Heart right ventricle (tissue), 16 donors: ENCODE measurements at places on chromosomes 7 and 10. TPM values are rescaled to one million over a fixed set of nuclear protein-coding genes. Genes with fewer than 3 reads are reported as not detected.

The LFNG gene
- total RNA-seq: 6.8 TPM

The COBL gene
- total RNA-seq: 109 TPM

The ODAD2 gene
- total RNA-seq: 0.41 TPM

The NPC1L1 gene
- total RNA-seq: 0.29 TPM

The MACROH2A2 gene
- total RNA-seq: 11.9 TPM

The GSTO2 gene
- total RNA-seq: 0.70 TPM

The LRRC18 gene
- not detected for total RNA-seq

The GPER1 gene
- 1.1 TPM for total RNA-seq

The PRKG1 gene
- total RNA-seq: 34.9 TPM

The FGFR2 gene
- 0.70 TPM for total RNA-seq

The WEE2 gene
- total RNA-seq: 0.12 TPM

The FFAR4 gene
- 0.31 TPM for total RNA-seq

The OR2A1 gene
- total RNA-seq: not detected

The CD36 gene
- 925 TPM for total RNA-seq

DNA sequence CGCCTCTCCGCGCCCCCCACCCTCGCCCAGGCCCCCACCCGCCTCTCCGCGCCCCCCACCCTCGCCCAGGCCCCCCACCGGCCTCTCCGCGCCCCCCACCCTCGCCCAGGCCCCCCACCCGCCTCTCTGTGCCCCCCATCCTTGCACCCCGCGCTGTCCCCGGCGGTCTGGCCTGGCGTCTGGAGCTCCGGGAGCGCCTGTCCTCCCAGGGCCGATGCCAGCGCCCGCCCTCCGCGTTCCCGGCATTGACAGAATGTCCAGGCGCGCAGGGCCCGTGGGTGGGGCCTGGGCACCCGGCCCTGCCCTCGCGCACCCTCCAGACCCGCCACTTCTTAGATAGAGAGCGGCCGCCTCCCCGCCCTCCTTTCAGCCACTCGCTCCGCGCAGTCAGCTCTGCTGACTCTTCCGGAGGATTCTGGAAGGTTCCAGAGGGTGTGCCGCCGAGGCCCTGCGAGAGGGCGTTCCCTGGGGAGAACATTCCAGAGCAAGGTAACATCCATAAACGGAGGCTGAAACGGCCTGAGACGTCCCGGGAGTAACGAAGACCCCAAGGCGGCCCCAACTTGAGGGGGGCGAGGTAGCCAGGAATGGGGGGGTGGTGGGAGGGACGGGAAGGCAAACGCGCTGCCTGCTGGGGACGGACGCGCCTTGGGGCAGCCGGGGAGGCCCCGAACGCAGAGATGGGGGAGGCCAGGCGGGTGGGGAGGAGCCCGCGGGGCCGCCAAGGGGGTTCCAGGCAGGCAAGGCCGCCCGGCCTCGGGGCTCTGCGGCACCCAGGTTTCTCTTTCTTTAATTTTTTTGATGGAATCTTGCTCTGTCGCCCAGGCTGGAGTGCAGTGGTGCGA lies 117.8 kb downstream of the DYNC2I1 start:
- DNase-seq: no peak

DNA sequence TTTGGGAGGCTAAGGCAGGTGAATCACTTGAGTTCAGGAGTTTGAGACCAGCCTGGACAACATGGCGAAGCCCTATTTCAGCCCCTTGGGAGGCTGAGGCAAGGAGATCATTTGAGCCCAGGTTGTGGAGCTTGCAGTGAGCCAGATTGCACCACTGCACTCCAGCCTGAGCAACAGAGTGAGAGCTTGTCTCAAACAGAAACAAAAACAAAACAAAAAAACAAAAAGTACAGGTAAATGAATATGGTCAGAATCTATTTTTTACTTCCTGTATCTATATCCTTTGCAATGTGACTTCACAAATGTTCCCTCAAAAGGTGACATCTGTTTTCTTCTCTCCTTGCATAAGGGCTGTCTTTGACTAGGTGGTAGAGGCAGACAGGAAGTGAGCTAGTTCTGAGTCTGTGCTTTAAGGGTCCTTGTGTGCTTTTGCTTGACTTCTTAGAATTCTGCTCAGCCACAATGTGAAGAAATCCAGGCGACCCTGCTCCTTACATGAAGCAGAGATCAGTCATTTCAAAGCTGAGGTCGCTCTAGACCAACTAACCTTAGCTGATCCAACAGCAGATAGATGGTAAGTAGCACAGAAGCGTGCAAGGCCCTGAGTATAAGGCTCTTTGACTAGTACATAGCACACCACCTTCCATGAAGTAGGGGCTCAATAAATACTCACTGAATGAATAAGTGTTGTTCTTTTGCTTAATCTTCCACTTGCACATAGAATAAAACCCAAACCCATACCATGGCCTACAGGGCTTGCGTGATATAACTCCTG lies 423.2 kb upstream of the PCDH15 start:
- no peak for DNase-seq

- DNase-seq: no peak
These were observed 59.9 kb upstream of the GLCCI1 start for GRCh38 chr7:7908622-7909145.

- DNase-seq: no peak
These were observed 4.5 kb downstream of the DEPP1 start for GRCh38 chr10:44974082-44974627.

DNA sequence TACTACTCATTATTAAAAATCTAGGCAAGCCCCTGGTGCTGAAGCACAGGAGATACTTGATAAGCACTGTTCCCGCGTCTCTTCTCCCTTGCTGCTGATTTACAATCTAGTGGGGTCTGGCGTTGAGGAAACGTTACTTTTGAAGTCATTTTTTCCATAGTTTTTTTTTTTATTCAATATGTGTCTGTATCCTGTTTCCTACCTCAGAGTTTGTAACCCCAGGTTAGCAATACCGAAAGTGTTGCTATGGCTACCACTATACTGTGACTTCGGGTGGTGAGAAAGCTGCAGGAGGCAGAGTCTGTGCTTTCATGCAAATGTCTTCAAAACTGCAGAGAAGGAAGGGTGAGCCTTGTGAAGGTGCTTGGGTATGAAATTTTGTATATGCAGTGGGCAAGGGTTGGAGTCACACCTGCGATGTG lies 458.8 kb upstream of the GHITM start:
- DNase-seq: no peak

DNA sequence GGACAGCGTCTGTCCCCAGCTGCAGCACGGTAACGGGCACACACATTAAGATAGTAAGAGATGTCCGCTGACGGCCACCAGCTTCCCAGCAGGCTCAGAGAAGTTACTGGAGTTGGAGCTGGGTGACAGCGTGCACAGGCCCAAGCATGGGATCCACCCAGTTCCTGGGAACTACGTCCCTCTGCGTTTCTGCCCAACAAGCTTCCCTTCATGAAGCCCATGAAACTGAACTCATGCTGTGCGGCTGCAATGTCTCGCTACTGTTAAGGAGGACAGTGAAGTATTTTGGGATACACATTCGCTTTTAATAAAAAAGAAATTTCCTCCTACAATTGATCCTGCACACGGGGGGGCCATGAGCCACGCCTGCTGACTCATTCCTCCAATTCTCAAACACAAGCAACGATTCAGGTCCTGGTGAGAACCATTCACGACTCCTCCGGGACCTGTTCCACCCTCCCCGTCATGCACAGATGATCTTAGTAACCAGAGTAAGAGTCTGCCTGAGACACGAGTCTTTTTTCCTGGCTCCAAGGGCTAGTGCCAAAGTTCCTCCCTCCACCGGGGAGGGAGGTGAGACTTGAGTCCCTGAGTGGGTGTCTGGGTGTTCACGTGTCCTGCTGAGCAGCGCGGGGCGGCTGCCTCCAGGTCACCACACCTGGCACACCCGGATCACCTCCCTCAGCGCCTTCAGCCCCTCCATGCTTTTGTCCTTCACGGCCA lies 2.6 kb downstream of the PSMG3 start:
- DNase-seq: no peak

GRCh38 chr7:140923358-140924006 lies 1.2 kb downstream of the BRAF start:
- peak; percentile 41 for DNase-seq

- DNase-seq: no peak
These were observed 23.2 kb upstream of the SEMA3E start for GRCh38 chr7:83672157-83672556.

DNA sequence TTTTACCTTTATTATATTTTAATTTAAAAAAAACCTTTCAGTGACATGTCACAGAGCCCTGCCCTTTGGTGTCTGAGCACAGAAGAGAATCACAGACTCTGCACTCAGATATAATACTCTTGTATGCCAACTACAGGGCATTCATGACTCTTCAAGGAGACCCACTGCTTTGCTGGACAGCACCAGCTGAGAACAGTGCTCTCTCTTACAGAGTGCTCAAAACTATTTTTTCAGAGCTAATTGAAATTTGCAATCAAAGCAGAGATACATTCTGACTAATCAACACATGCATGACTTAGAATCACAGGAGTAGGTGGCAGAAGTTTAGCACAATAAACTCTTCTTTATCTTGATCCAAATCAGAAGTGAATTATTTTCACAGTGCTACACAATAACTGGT lies 99.1 kb downstream of the OSBPL3 start:
- no peak for DNase-seq

GRCh38 chr10:114334301-114334700 lies 70.0 kb downstream of the AFAP1L2 start:
- no peak for DNase-seq

- no peak for DNase-seq
These were observed 1196.9 kb downstream of the SORCS3 start for GRCh38 chr10:105837951-105838350.

- no peak for DNase-seq
These were observed 70.2 kb upstream of the PPP2R2D start for GRCh38 chr10:131830446-131831130.

GRCh38 chr7:41977151-41977651 lies 259.8 kb downstream of the GLI3 start:
- no peak for DNase-seq

DNA sequence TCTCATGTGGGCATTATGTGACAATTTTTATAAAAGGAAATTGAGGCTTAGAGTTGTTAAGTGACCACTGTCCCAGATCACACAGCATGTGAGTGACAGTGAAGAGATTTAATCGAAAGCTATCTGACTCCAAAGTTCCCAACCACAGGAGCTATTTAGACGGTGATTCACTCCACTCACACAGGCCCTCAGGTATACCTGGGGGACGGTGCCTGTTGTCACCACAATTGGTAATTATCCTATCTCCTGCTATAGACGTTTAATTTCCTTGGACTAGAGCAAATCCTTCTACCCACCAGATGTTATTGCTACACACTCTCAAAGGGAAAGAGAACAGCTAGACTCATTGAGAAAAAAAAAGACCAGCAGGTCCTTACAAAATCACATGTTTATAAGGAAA lies 145.5 kb downstream of the KLF6 start:
- no peak for DNase-seq

- no peak for DNase-seq
These were observed 5.9 kb downstream of the BNIP3 start for GRCh38 chr10:131975796-131976195.

GRCh38 chr7:111223802-111224253 lies 132.9 kb downstream of the LRRN3 start:
- DNase-seq: no peak

DNA sequence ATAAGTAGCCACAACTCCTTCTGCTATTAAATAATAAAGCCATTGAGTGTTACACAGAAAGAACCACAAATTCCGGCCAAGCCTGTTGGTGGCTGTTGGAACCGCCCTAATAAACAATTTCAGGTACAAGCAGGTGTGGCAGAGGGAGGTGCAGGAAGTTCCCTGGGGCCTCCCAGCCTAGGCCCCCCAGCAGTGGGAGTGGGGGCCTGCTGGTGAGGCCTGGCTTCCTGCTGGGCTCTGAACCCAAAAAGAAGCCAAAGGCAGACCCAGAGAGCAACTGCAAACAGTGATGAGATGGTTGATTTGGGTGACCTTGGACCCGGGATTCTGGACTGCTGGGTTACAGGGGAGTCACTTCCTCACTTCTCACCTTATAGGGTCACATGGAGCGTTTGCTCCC lies 21.0 kb upstream of the LMTK2 start:
- DNase-seq: no peak

- DNase-seq: no peak
These were observed 61.5 kb downstream of the CPVL start for GRCh38 chr7:29084832-29085231.

DNA sequence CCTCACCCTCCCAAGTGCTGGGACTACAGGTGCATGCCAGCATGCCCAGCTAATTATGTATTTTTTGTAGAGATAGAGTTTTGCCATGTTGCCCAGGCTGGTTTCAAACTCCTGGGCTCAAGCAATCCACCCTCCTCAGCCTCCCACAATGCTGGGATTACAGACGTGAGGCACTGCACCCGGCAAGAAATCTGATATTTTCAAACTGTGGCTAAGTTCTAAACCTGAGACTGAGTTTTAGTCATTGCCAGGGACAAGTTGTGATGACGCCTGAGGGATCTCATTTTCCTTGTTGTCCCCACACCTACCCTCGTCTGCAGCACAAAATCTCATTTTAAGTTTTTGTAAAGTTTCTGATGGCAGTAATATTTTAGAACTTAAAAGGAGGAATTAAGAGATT lies 9.8 kb downstream of the AUTS2 start:
- DNase-seq: no peak

DNA sequence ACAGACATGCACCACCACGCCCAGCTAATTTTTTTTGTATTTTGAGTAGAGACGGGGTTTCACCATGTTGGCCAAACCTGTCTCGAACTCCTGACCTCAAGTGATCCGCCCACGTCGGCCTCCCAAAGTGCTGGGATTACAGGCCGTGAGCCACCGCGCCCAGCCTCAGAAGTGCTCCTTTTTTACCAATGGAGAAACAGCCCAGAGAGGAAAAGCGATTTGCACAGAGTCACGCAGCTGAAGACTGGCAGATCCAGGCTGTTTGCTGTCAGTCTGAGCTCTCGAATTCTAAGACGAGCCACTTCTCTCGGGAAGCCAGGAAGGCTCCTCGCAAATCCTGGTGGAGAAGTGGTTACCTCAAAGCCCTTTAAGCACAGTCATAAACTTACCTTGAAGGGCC lies 57.4 kb upstream of the SDK1 start:
- no peak for DNase-seq

- DNase-seq: no peak
These were observed 1061.1 kb upstream of the AUTS2 start for GRCh38 chr7:68537051-68537773.

GRCh38 chr7:11570922-11571550 lies 261.0 kb downstream of the THSD7A start:
- no peak for DNase-seq

DNA sequence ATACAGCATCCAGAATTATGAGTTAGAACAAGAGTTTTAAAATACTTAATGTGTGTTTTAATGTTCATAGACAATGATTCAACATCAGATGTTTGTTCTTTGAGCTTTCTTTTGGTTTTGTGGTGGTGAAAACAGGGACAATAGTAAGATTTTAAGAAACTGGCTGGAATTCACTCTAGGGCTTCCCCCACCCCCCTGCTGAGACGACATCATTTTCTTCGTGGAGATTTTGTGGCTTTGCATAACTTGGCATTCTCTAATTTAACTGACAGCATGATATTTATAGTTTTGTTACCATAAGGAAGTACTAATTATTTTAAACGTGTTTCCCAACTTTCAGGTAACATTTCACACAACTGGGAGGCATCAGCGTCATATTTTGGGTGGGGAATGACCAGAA lies 184.1 kb downstream of the BICC1 start:
- DNase-seq: no peak

- DNase-seq: no peak
These were observed 451.4 kb downstream of the SUGCT start for GRCh38 chr7:40586197-40586596.

GRCh38 chr10:71309919-71310318 lies 9.1 kb upstream of the SLC29A3 start:
- DNase-seq: no peak
